ENCODE measurements at places on chromosomes 7 and 10.

- no peak for DNase-seq
Measured at GRCh38 chr7:15685358-15686294, 857 bp downstream of the MEOX2 start.

- DNase-seq, result no peak
Measured at GRCh38 chr7:78514634-78515033, 716.1 kb downstream of the PHTF2 start.

GRCh38 chr10:119865699-119866240, 6.9 kb downstream of the MCMBP start:
- DNase-seq, result no peak

DNA sequence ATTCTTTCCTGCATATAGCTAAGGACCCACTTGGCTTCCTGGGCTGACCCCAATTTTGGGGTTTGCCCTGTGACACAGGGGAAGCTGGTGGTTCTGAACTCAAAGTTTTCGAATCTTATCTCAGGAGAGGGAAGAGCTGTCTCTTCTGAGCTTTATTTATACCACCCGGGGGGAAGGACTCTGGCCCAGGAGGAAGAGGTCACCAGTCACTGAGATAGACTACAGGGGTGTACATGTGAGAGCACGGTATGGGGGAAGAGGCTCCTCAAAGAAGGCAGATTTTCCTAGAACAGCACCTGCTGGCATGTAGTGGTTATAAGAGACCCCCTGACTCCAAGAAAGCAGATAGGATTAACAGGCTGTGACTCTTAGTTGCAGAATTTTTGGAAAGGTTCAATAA, 101.8 kb upstream of the ELMO1 start:
- no peak for DNase-seq

- no peak for DNase-seq
Measured at GRCh38 chr7:15086131-15086611, 183.6 kb upstream of the DGKB start.

DNA sequence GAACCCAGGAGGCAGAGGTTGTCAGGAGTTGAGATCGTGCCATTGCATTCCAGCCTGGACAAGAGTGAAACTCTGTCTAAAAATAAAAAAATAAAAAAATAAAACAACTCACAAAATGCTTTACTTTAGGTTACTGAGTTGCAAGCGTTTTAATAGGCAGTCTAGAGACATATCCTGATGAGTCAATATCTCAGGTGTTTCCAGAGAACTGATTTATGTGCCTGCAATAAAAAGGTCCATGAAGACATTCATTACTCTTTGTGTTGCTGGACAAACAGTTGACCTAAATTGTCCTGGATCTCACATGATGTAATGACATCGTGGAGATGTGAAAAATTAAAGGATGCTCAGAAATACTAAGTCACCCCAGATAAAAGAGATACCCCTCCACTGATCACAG, 31.5 kb downstream of the CDNF start:
- DNase-seq, result no peak

DNA sequence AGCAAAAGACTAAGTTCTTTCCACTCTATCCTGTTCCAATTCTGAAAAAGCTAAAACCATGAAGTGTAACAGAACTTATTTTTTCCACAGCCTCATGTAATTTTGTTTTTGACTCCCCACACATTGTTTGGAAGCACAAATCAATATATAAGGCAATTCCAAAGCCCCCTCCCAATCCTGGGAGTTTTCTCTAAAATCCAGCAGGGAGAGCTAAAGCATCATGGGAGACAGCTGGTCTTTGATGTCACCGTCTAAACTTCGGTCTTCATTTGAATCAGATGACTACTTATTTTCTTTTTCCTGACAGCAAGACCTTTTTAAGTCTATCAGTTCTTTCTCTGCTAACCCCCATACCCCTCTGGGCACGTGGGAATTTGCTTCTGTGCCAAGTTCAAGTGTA, 33.3 kb upstream of the PON1 start:
- DNase-seq, result no peak

- no peak for DNase-seq
Measured at GRCh38 chr7:112020800-112021199, 185.4 kb downstream of the DOCK4 start.

- DNase-seq, result no peak
Measured at GRCh38 chr10:133127291-133128125, 32.5 kb upstream of the KNDC1 start.

DNA sequence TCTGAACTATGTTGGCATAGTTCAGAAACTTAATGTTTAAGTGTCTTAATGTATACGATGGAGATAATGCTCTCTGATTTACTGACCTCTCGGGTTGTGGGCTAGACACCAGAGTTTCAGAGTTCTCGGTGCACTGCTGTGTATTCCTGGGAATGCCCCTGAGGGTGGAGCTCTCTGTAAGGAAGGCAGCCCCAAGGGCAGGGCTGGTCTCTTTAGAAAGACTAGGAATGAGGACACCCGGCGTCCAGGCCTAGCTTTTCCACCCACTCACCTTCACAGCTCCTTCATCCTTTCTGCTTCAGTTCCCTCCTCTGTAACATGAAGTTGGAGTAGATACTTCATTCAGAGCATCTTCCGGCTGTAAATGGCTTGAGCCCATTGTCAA, 536.6 kb upstream of the GALNT17 start:
- no peak for DNase-seq

DNA sequence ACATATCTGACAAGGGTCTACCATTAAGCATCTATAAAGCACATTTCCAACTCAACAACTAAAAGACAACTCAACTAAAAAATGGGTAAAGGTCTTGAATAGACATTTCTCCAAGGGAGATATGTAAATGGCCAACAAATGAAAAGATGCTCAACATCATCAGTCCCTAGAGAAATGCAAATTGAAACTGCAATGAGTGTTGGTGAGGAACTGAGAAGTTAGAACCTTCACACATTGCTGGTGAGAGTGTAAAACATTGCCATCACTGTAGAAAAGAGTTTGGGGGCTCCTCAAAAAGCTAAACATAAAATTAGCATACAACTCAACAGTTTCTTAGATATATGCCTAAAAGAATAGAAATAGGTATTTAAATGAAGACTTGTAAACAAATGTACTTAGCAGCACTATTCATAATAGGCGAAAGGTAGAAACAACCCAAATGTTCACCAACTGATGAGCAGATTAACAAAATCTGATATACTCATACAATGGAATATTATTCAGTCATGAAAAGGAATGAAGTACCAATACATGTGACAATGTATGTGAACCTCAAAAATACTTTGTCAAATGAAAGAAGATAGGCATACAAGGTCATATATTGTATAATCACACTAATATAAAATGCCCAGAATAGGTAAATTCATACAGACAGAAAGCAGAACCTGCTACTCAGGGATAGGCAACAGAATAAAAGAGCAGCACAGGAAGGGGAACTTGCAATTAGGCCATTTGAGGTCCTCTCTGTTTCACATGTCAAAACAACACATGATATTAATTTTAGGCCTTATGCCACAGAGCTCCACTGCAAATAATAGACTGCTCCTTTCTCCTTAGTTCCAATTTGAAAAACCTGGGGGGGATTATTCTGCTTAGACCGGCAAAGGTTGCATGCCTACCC, 10.6 kb upstream of the LRRC72 start:
- no peak for DNase-seq

DNA sequence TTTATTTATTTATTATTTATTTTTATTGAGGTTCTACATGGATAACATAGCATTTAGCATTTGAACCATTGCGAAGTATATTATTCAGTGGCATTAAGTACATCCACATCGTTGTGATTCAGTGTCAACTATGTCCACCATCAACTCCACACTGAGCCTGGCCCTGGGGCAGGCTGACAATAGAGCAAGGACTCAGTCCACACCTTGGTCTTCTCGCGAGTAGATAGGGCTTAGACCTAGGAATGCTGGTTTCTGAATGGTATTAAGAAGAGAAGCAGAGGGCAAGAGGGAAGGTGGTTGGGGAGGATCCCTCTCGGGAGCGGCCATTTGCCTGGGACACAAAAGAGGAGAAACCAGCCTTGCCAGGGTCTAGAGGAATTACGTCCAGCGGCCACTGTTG, 599.2 kb upstream of the MGMT start:
- DNase-seq, result no peak

- DNase-seq, result no peak
Measured at GRCh38 chr7:74032191-74032490, 4.2 kb downstream of the ELN start.

GRCh38 chr10:95304463-95304862, 13.7 kb upstream of the PDLIM1 start:
- no peak for DNase-seq

GRCh38 chr7:44320794-44321371, 4.5 kb downstream of the CAMK2B start:
- no peak for DNase-seq

DNA sequence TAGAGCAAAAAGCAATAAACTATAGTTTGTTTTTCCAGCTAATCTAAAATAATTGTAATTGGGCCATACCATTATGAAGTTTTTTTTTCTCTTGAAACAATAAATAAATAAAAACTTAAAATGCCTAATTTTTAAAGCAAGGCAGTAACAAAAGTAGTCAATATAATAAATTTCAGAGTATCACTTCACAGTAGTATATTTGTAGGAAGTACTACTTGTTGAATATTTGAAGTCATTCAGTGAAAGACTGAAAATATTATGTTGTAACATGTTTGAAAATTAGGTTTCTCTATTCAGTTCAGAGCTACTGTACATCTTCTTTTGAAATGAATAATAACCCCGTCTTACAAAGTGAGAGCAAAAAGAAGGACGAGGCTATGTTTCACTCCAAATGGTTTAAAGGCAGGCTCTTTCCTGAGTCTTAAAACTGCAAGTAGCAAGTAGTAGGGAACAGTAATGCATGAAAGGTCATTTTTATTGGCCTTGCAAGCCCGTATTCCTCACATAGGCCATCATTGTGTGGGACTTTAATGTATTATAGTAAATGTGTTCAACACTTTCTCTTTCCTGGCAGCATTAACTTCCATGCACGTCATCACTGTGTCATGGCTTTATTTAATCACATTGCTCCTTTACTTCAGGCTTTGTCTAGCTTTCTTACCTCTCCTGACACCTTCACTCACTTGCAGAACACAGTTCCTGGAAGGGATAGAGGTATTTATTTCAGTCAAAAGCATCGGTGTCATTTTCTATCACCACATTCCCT, 141.4 kb downstream of the VTI1A start:
- DNase-seq, result no peak

DNA sequence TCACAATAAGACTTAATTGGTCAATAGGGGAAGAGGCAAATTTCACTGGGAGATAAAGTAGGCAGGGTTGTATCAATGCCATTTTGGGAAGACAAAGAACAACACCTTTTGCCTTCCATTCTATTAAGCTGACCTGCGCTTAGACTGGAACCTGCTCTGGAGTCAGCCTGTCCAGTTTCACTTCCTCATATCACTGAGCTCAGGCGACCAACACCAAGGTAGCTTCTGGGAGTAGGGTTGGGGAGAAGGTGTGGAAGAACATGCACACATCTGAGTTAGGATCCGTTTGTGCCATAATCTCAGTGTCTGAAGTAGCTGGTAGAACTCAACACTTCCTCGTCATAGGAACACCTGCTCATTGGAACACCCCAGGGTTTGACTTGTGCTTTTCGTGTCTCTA, 527.4 kb upstream of the IGFBP3 start:
- no peak for DNase-seq

GRCh38 chr7:98112077-98112476, 5.4 kb downstream of the LMTK2 start:
- DNase-seq, result no peak

DNA sequence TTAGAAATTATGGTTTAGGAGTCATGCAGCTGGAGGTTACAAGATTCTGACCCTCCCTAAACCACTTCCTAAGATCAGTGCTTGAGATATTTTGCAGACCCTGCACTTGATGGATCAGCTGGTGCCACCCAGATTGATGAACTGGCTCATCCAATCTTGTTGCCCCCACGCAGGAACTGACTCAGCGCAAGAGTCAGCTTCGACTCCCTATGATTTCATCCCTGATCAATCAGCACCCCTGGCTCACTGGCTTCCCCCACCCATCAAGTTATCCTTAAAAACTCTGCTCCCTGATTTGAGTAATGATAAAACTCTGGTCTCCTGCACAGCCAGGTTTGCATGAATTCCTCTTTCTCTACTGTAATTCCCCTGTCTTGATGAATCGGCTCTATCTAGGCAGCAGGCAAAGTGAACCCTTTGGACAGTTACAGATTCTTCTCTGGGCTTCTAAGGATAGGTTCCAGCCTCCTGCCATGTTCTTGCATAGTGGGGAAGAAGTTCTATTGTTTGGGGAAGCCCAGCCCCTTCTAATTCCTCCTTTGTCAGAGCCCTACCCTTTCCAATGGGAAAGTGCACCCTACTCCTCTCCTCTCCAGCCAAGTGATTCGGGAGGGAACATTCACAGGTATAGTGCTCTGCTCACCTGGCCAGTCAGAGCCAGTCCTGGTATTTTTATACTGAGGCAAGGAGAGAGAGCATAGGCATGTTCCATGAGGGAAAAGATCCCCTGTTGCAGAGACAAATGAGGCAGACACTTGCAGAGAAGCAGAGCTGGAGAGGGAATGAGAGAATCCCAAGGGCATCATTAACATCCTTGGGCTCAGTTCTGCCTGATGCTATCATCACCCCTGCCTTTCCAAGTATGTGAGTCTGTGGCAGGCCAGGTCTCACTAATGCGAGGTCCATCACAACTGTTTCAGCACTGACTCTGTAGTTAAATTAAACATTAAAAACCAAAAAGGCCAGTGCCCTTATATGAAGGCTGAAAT, 224.4 kb upstream of the GALNT17 start:
- DNase-seq, result no peak

DNA sequence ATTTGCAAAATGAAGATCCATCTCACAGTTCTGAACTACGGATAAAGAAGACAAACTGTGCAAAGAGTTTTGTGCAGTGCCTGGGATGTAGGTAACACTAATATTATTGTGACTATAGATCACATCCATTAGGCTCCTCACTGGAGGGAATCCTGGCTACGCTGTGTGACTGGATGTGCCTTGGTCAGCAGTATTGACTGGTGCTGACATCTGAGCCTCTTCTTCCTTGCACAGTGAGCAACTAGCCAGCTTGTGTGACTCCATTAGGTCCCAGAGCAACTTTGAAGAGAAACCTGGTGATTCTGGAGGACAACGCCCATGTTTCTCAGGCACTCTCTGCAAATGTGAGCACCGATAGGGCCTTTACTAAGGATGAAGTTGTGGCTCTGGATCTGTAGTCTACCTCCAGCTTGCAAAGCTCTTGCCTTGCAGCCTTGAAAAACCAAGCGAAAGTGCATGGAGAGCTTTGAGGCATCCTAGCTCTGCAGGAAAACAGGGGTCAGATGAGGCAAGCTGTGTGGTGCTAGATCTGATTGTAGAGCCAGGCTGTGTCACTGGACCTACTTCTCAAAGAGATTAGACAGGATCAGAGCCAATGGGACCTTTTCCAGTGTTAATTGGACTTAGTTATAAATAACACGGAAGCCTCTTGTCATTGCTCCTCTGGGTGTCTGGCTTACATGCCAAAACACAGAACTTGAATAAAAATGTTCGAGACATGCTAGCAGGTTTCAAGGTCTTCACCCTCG, 303.6 kb upstream of the LYZL1 start:
- no peak for DNase-seq

GRCh38 chr10:100888957-100889356, 23.8 kb upstream of the SLF2 start:
- no peak for DNase-seq

Data from stimulated activated naive CD8-positive, alpha-beta T cell treated with anti-CD3 and anti-CD28 coated beads, Interleukin-15, amount 100 ng/mL, for 72 hours (primary cell).